Chondrocyte (in vitro differentiated cells): ENCODE measurements at places on chromosomes 5 and 9. TPM values are rescaled to one million over a fixed set of nuclear protein-coding genes. Genes with fewer than 3 reads are reported as not detected.

- DNase-seq = no peak
These were observed 59.9 kb downstream of the HOMER1 start for GRCh38 chr5:79454043-79454442.

- DNase-seq = no peak
These were observed 2.1 kb downstream of the ANP32B start for GRCh38 chr9:97985058-97985861.

DNA sequence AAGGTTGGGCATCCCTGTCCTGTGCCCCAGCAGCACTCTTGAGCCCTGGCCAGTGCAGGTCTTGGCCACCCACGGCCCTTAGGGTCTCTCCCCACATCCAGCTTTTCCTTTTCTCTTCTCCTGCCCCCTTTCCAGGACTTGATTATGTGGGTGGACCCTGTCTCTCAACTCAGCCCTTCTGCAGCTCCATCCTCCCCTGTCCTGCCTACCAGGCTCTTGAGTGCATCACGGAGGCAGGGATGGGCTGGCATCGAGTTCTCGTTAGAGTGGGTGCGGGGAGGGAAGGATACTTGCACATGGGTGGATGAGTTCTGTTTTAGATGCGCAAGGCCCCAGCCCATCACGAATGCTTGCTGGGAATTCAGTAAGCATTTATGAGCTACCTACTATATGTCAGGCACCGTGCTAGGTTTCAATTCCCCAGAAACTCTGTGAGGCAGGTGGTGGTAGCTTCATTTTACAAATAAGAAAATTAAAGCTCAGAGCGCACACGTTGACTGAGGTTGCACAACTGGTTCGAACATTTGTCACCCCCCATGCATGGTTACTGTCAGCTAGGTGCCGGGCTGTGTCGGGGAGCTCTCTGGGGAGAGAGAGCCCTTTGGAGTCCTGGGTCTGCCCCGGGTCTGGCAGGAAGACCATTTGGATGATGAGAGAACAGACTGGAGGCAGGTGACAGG is 144.6 kb upstream of the PITX1 start:
- DNase-seq = no peak

- DNase-seq = no peak
These were observed 84.2 kb downstream of the ESM1 start for GRCh38 chr5:54900984-54901725.

GRCh38 chr9:76676857-76677256 is 87.4 kb upstream of the PCA3 start:
- no peak for DNase-seq

DNA sequence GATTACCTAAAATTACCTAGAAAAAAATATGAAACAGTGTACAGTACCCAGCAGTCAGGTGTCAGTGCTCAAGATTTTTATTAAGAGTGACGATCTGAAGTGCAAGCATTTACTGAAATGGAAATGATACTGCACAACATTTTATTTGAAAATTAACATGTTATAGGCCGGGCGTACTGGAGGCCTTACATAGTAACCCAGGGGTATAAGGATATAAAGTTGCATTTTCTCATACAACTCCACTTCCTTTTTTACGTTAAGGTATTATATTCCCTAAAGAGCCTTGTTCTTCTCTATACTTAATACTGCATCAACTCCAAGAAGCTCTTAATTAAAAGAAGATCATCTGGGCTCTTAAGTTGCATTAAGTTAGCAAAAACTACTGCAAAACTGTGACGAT is 3.3 kb downstream of the MAT2B start:
- no peak for DNase-seq

DNA sequence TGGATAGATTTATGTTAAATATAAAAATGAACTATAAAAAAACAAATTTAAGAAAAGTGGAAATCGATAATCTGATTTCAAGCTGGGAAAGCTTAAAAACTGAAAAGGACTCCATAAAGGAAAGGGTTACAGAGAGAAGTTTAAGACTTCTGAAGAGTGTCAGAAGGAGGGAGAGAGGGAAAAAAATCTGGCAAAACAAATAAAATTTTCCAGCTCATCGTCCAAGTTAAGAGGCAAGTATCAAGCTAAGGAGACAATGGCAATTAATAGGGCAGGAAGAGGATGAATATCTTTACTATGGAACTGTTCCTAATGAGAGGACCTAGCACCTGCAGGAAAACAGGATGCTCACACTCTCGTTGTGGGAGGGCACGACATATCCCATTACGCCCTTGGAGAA is 20.5 kb upstream of the HEXB start:
- no peak for DNase-seq

- no peak for DNase-seq
These were observed 1070.3 kb upstream of the CDH18 start for GRCh38 chr5:21058289-21058688.

DNA sequence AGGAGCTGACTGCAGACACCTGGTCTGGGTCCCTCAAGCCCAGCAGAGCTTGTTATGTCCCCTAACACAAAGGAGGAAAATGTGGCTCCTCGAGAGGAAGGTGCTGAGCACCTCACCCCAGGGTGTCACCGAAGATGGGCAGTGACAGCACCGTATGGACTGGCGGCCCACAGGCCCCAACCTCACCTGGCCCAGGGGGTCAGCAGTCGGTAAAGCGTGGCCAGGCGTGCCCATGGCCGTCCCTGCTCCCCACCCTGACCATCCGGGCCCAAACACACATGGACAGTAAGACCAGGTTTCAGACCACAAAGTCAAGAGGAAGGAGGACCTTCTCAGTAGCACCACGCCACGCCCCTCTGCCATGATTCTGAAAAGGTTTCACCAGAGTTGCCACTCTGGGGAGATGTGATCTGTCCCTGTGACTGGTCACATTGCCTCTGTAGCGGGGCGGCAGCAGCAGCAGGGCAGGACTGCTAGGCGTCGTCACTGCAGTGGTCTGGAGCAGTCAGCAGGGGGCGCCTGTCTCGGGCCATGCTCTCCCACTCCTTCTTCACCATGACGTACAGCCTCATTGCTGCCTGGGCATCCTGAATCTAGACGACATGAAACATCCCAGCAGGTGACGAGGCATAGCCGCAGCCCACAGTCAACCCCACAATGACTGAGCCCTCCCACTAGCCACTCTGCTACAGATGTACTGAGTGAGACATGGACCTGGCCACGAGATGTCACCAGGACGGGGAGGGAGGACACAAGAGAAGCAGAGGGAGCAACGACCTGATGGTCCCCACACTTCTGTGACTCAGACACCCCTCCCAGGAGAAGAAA is 11.1 kb downstream of the REXO4 start:
- DNase-seq = no peak

GRCh38 chr9:92325991-92326500 is 293 bp downstream of the CENPP start:
- peak; percentile 93 for DNase-seq

DNA sequence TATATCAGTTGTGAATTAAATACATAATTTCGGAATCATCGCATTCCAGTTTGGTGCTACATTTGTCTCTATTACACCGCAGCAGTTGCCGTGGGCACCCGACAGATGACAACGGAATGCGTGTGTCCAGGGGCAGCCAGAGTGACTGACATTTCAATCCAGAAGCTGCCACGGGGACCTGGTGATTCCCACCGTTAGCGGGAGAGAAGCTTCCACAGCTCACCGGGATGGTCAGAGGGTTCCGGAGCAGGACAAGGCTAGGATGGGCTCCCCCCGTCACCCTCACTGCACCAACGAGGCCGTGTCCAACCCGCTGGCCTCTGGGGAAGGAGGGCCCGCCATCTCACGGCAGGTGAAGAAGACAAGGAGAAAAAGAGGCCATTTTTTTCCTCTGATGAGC is 86.8 kb downstream of the GTF3C4 start:
- DNase-seq = peak; percentile 68

GRCh38 chr9:68462105-68462775 is 78.4 kb downstream of the TMEM252 start:
- no peak for DNase-seq

DNA sequence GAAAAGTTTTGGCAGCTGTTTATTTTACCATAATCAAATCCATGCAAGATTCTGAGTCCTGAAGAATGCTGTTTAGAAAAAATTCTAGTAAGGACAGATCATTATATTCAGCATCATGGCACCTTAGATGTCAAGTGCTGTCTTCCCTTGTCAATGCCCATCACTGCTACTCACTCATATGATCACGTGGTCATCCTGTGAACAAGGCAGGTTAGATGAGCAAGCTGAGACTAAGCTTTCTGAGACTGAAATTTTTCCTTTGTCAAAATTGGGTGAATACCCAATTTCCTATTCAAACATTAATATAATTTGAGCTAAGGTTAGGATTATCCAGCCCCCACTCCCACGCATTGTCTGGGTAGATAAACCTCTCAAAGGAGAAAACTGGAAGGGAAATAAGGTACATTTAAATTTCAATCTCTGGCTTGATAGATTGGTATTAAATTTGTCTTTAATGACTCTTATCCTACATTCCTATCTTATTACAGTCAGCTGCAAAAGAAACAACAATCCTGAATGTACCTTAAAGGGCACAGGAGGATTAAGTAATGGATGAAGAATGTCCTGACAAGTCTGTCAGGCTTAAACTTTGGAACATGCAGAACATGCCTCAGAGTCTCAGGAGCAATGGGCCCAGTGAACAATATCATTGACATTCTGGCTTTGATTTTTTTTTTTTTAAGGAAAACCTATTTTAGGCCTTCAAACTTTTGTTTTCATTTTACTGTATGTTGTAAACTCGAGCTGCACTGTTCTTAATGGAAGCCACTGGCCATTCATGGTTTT is 148.7 kb upstream of the RANBP3L start:
- DNase-seq = no peak

GRCh38 chr5:3709068-3709716 is 113.6 kb downstream of the IRX1 start:
- no peak for DNase-seq

DNA sequence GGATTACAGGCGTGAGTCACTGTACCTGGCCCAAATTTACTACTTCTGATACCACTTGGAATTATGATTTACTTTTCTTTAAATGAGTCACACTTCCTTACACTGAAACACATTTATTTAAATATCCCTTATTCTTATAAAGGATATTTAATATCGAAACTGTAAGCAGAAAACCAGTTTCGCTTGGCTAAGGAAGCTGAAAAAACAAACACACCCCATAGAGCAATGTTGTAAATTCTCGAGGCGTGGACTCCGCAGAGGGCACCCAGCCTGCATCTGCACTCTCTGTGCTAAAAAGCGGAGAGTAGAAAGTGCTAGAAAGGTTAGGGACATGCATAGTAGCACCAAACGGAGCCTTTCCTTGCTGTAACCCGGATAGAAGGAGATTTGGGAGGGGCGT is 86.5 kb downstream of the HMCN2 start:
- DNase-seq = no peak

GRCh38 chr5:173324115-173325001 is 3.9 kb downstream of the STC2 start:
- DNase-seq = peak; percentile 92

- DNase-seq = no peak
These were observed 530 bp downstream of the TMEFF1 start for GRCh38 chr9:100473276-100474081.

DNA sequence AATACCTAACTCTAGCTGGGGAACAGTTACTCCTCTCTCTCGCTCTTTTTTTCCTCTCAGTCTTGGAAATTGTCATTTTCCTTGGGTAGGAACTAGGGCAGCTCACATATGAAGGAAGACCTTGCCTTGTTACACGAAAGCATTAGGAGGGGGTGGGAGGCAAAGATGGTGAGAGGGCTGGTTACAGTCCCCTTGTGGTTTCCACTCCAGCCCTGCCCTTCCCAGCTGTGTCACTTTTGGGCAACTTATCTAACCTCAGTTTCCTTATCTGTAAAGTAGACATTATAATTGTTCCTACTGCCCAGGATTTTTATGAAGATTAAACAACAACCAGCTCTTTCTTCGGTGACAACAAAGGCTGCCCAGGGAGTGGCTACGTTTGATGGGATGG is 196.2 kb upstream of the CLINT1 start:
- DNase-seq = no peak

DNA sequence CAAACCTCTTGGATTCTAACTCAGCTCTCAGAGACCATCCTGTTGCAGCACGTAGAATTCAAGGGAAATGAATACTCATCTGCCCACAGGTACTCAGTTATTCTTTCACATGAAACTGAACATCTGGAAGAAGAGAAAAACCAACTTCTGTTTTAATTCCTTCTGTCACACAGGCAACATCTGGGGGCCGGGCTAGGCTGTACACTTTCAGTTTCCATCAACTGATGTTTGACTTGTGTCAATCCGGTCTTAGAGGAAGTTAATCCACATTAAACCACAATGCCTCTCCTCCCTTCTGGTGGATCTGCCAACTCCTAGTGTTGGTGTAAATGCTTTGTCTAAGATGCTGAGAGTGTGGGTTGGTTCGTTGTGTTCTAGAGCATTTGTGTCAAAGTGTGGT is 17.6 kb downstream of the DMRT3 start:
- DNase-seq = no peak

GRCh38 chr5:181223058-181223728 is at the start of gene TRIM41:
Gene TRIM41 (plus strand): TSS chr5:181223281. CDS start chr5:181224000, 719 bp downstream.
- DNase-seq = peak; percentile 99

GRCh38 chr5:15618938-15619337 is 119.0 kb downstream of the FBXL7 start:
- no peak for DNase-seq

GRCh38 chr9:127912882-127913281 is 4.0 kb downstream of the ST6GALNAC4 start:
- DNase-seq = no peak

- DNase-seq = no peak
These were observed 460 bp upstream of the ACO1 start for GRCh38 chr9:32384002-32384363.

GCNT4 gene
- 0.65 to 2.6 TPM (median 2.6 TPM) in 3 replicates for total RNA-seq

MVB12B gene
- 13.1 to 15.3 TPM (median 13.9 TPM) in 3 replicates for total RNA-seq

PCDHB11 gene
- 0.90 to 2.4 TPM (median 1.3 TPM) in 3 replicates for total RNA-seq

OR13J1 gene
- total RNA-seq = not detected in 3 replicates

ACTBL2 gene
- total RNA-seq = 0.10 TPM in 1 of 3 replicates, not detected in the others

RLN2 gene
- not detected in 3 replicates for total RNA-seq

TMEM267 gene
- 26.6 to 36.6 TPM (median 32.3 TPM) in 3 replicates for total RNA-seq

PCDHB14 gene
- 2.7 to 4.9 TPM (median 4.0 TPM) in 3 replicates for total RNA-seq

OTP gene
- total RNA-seq = not detected in 3 replicates

RPS14 gene
- total RNA-seq = 1,092 to 1,234 TPM (median 1,121 TPM) in 3 replicates

GABRA1 gene
- not detected in 3 replicates for total RNA-seq

GKAP1 gene
- 1.7 to 2.6 TPM (median 1.9 TPM) in 3 replicates for total RNA-seq
